ENCODE measurements at places on chromosomes 2 and 18.

DNA sequence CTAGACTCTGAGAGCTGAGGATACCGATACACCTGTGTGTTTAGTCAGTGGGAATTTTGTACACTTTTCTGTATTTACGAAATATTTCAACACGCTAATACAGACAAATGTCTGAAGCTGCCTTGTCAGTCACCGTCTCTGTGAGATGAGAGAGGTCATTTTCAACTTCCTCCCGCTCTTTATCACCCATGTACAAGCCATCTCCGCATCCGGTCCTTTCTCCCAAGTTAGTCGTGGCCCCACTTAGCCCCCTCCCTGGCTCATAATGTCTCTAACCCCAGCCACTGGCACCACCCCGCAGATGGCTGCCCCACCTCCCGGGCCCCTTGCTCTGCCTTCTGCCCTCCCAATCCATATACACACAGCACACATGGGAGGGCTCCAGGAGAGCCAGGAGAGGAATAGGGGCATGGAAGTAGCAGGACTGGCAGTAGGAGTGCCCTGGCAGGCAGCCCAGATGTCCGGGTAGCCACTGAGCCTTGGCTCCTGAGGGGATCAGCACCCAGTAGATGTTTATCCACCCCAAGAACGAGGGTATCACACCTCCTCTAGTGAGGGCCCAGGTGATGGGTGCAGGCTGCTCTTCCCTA is 2.0 kb upstream of the RUFY4 start:
- DNase-seq, result no peak

DNA sequence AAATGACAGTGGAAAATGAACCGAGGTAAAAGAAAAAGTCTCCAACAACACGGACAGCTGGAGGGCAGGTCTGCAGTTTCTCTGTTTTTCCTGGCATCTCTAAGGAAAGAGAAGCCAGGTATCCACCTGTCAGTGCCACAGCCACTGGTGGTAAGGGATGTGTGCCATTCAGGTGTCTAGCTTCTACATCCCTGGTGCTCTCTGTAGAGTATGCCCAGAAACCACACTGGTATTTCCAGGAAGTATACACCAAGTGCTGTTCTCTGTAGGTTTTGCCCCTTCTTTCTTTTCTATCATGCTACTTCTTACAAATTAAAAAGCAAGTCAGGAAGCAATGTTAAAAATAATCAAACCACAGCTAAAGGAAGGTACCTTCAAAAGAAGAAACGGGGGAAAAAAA is 7.6 kb upstream of the AGFG1 start:
- DNase-seq, result no peak

- DNase-seq, result no peak
These were observed 7.8 kb upstream of the DES start for GRCh38 chr2:219410390-219410789.

DNA sequence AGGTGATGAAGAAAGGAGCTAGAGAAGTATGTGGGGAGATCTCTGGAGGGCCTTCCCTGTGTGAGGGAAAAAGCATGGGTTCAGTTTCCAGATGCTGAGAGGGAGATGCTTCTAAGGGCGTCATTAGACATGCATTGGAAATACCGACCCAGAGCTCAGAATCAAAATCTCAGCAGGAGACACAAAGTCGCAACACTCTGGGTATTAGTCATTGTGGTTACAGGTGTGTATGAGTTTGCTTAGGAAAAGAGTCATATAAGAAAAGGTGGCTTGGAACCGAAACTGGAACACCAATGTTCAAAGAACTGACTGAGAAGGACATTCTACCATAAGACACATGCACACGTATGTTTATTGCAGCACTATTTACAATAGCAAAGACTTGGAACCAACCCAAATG is 477.1 kb downstream of the FBXO15 start:
- peak; percentile 91 for DNase-seq

DNA sequence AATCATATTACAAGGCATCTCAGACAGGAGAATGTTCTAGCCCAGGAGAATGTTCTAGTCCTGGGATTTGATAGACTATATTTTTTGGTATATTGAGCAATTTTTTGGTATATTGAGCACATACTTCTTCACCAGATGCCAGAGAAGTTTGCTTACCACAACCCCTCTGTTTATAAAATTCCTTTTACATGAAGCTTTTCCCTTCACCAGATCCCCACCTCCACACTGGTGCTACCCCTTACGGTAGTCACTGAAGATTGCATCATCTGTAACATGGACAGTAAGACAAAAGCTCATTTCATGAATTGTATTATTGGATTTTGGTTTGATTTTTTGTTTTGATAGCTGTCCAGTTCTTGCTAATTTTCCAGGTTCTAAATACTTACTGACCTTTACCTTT is 7.2 kb upstream of the HNMT start:
- DNase-seq, result no peak

GRCh38 chr18:23183411-23184150 is 48.3 kb downstream of the CABLES1 start:
- DNase-seq, result no peak

DNA sequence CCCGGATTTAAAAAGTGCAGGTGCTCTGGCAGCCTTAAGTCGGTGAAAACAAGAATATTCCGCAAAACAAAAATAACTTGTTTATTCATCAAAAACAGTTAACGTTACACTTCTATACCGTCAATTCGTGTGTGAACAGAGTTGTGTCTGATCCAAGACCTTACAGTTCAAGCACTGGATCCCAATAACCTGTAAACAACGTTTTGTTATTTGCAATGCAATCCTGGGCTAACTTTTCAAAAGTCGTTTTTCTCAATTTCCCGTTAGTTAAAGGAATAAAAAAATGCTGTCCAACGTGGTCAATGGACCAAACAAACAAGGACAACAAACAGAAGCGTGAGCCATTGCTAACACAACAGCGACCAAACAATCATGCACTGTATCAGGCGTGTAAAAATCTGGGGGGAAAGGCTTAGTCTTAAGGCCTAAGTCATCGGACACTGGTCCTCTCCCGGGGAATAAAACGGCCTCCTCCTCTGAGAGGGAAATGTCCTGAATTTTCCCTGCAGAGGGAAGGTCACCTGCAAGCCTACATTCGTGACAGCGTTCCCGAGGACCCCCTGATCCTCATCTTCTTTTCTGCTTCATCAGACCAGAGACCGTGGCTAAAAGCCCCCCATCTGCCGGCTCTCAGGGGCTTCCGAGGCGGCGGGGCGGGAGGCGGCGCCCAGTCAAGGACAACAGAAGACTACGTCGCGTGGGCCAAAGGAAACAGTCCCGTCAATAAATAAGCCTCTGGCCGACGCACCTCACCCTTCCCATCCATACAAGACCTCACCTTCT is 490 bp downstream of the NDUFS1 start:
- DNase-seq, result peak; percentile 16

DNA sequence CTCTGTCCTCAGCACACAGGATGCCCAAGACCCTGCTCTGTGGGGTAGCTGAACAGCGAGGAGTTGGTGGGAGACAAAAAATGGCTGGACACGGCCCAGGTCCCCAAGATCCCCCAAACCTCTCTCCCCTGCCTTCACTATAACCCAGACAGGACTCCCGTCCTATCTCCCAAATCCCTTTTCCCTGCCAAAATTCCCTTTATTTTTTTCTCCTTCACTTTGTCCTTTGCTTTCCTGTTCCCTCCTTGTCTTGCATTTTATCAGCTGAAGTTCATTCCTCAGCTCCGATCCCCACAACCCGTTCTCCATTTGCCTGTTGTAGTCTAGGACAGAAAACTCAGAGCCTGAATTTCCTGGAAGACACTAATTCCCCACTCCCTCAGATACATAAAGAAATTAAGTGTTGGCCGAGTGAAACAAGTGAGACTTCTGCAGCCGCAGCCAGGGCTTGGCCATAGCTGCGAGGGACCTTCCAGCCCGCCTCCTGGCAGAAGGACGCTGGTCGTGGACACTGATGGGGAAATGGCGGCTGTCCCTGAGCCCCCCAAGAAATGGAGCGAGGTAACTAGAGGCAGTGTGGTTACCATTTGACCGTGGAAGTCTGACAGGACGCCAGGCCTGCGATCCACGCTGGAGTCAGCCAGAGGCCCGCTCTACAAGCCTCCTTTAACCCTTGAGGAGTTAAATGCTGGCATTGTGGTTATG is 173.6 kb downstream of the BCL2 start:
- DNase-seq, result no peak
